Nucleus accumbens (tissue), 56 donors: ENCODE measurements at places on chromosomes 1 and 21.

DNA sequence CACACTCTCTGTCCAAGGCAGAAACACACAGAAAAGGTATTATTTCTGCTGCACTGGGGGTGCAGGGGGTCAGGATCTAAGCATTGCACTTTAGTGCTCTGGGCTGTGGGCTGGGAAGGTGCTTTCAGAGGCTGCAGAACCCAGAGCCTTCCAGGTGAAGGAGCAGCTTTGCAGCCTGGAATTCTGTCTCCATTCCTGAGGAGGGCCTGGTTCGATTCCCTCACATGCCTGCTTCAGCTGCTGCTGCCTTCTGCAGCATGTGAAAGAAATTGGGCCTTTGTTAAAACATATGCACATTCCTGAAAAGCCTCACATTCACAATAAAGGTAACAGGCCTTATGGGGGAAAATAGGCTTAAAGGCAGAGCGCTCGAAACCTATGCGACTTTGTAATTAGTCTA, 35.9 kb downstream of the VTCN1 start:
- DNase-seq, result no peak

- no peak for DNase-seq
These were observed 14.7 kb downstream of the ADCY10 start for GRCh38 chr1:167899253-167899681.

DNA sequence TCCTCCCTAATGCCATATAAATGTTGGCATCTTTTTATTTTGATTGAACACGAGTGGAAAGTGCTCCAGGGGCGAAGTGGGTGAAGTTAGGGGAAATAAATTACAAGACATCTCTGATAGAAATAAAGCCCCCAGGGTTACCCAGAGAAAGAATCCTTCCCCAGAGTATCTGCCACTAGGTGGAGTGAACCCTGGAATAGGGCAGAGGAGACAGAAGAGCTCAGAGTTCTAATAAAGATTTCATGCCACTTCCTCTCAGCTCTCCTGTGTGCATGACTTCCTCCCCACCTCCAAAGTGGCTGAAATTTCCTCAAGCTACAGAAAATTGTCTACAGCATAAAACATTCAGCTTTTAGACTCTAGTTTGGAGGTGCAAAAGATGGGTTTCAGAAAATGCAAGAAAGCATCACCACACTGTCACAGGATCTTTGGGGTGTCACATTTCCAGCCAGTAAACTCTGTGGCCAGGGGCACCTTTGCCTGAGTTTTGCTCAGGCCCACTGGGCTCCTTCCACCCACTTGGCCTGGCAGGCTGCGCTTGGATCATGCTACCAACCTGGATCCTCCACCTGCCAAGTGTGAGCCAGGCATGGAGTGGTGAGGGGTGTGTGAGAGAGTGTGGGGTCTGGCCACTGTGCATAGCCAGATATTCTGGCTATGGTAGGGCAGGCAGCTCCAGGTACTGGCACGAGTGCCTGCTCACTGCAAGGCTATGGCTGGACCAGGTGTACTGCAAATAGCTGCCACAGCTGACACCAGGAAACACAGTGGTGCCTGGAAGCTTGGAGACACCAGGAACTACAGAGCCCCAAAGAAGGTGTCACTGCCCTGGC, 208.8 kb upstream of the USP25 start:
- DNase-seq, result no peak

DNA sequence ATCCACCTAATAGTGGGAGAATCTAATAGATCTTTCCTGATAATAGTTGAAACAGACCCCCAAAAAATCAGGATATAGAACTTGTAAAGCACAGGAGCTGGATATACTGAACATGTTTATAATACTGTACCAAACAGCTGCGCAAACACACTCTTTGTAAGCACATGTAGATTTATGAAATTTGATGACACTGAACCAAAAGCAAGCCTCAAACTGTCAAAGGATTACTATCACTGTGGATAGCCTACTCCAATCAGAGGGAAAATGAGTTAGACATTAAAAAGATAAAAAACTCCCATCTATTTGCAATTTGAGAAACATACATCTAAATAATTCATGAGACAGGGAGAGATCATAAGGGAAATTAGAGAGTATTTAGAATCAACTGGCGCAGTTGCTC, 26.1 kb downstream of the RCAN3 start:
- DNase-seq, result no peak

- DNase-seq, result no peak
These were observed 51.9 kb downstream of the NR5A2 start for GRCh38 chr1:200079232-200079940.

- no peak for DNase-seq
These were observed 213.2 kb downstream of the USH2A start for GRCh38 chr1:216210081-216210480.

GRCh38 chr1:200959411-200959921, 64.0 kb downstream of the KIF21B start:
- DNase-seq, result no peak

GRCh38 chr1:234488054-234489006, 9.4 kb upstream of the TARBP1 start:
- DNase-seq, result no peak

DNA sequence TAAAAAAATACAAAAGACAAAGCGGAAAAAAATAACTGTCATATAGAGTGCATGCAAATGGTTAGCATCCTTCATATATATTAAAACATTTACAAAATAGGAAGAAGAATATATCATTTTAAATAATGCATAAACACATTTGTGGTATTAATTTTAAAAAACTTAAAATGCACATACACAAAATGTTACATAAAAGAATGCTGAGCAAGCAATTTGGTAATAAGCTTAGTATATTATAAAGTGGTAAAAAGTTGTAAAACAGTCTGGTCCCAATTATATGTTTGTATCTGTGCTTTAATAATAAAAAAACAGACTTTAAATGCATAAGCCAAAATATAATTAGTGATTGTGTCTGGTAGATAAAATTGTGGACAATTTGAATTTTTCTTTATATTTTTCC, 394.6 kb downstream of the USH2A start:
- DNase-seq, result no peak

DNA sequence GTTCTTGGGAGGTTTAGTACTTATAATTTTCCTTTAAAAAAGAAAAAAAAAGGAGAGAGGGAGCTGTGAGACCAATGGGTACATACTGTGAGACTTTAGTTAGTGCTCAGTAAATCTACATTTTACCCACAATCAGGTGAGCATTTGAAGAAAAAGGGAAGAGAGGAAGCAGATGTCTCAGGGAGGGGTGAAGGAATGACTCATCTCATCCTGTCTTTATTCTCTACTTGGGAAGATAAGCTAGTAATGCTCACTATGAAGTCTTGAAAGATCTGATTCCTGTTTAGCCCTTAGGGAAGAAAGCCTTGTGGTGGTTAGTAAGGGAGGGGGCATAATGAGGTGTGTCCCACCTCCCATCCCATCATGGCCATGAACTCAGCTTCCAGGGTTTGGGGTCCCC, 112.6 kb downstream of the PLD5 start:
- no peak for DNase-seq

GRCh38 chr21:20661745-20662422, 336.3 kb upstream of the NCAM2 start:
- DNase-seq, result no peak

DNA sequence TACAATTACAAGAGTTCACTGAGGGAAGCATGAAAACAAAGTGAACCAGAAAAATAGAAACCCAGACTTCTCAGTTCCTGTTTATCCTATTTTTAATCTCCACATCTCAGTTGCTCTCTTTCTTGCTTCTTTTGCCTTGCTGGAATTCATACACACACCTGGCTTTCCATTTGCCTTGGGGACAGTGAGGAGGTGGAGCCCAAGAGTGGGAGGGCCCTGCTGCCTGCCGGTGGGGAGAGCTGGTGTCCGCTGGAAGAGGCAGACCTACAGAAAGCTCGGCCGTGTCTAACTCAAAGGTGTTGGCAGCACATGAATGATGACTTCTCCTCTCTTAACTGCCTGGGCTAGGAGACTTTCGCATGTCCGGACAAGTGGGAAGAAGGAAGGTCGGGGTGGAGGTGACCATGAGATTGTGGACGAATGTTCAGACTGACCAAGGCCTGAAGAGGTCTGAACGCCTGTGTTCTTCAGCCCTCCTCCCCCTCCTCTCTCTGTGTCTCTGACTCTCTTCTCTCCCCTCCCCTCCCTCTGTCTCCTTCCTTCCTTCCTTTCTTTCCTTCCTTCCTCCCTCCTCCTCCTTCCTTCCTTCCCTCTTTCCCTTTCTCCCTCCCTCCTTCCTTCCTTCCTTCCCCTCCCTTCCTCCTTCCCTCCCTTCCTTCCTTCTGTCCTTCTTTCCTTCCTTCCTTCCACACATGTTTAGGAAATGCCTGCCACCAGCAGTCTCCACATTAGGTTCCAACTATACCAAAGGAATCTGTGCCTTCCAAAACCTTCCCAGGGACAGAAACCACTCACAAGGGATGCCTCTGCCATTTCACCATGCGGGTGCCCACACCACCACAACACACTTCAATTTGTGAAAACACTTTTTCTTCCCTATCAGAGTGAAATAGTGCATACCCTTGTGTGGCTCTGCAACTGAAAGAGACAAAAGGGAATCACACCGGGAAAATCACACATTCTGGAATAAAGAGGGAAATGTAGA, 157.3 kb upstream of the RUNX1 start:
- no peak for DNase-seq
